ENCODE measurements at places on chromosomes 12 and 14.

- DNase-seq: no peak
Measured at GRCh38 chr12:25906651-25907340, 51.7 kb upstream of the RASSF8 start.

DNA sequence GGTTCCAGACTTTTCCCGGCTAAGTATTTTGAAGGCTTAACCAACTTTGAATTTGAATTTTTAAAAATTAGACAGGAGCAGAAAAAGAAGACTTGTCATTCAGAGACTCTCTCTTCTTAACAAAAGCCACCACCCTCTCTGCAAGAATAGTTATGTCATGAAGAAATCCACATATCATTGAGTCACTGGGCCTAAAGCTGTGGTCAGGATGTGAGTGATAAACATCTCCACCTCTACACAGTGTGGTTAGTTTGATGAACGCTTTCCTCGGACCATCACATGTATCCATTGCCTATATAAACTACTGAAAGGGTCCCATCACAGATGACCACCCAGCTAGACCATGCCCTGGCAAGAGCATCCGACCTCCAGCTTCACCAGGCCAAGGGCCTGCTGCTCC lies 226.1 kb downstream of the KSR2 start:
- DNase-seq: no peak

DNA sequence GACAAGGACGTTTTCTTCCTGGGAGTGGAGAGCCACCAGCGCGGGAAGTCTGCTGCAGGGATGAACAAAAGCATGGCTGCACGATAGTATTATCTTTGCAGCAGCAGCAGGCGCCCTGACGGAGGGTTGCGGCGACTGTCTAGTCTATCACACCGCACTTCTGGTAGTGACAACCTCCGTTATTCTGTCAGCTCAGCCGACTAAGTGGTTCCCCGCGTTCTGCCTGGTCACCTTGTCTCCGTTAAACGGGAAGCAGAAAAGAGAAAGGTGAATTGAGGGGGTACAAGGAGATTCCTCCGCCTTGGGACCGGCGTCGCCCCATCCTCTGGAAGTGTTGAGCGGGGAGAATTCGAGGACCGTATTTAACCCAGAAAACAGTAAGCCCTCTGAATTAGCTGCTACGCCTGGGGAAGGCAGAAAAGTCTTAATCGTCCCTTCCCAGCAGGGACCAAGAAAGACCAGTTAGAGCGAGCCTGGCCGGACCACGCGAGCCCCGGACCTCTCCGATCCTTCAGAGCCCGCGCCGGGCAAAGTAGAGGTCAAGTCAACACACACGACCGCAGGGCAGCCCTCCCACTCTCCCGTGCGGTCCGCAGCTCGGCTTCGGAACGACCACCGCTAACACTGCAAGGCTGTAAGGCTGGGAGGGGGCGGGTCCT lies 536 bp upstream of the DAAM1 start:
- peak; percentile 11 for DNase-seq

GRCh38 chr12:80627782-80628181 lies 79.7 kb upstream of the MYF6 start:
- no peak for DNase-seq

DNA sequence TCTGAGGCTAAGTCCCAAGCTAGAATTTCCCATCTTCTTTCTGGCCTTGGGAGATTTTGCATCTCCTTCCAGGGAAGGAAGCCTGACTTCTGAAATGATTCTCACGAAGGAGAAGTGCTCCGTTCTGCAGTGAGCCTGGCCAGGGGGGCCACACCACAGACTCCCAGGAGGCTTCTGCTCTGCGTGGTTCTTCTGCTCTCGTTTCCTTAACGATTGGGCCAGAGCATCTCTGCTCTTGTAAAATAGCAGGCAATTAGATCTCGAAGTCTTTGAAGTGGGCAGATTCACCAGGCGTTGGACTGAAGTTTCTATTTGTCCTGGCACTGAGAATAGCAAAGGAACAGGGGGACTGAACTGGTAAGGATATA lies 6.7 kb upstream of the BATF start:
- DNase-seq: no peak

- DNase-seq: no peak
Measured at GRCh38 chr12:78865516-78865915, 942 bp downstream of the SYT1 start.

GRCh38 chr14:34554540-34555250 lies 15.2 kb upstream of the EAPP start:
- no peak for DNase-seq

DNA sequence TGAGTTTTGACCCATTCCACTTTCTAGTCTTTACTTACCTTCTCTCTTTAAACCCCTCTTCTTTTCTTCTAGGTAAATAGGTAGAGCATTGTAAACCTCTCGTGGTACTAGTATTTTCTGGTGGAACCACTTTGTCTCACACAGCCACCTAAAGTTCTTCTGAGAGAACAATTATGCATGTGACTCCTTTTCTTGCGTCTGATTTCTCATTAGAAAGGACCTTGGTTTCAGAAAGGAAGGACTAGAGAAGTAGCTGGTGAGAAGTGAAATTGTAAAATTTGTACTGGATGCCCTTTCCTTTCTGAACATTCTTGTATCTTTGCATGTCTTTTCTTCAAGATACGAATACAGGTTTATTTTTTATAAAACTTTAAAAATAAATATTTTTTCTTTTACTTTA lies 99.0 kb downstream of the NUBPL start:
- DNase-seq: no peak

GRCh38 chr14:72618424-72618823 lies 275.5 kb downstream of the DPF3 start:
- no peak for DNase-seq

GRCh38 chr14:59870277-59871165 lies at the start of gene RTN1:
RTN1 (minus strand) TSS chr14:59870776; CDS start chr14:59870630, 146 bp downstream.
- no peak for DNase-seq

DNA sequence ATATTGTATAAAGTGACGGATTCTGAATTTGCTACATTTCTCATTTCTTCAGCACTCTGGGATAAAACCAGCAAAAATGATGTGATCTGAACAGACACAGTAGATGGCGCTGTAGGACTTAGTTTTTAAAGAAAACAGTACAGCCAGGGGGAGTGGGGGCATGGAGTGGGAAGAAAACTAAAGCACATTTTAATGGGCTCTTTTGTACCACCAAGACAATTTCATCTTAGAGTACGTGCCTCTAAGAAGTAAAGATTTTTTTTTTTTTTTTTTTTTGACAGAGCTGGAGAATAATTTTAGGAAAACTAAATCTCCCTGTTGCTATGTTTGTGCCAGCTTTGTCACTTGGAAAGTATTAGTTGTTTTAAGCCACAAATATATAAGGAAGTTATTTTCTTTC lies 124.4 kb downstream of the RAD51B start:
- DNase-seq: peak; percentile 0

DNA sequence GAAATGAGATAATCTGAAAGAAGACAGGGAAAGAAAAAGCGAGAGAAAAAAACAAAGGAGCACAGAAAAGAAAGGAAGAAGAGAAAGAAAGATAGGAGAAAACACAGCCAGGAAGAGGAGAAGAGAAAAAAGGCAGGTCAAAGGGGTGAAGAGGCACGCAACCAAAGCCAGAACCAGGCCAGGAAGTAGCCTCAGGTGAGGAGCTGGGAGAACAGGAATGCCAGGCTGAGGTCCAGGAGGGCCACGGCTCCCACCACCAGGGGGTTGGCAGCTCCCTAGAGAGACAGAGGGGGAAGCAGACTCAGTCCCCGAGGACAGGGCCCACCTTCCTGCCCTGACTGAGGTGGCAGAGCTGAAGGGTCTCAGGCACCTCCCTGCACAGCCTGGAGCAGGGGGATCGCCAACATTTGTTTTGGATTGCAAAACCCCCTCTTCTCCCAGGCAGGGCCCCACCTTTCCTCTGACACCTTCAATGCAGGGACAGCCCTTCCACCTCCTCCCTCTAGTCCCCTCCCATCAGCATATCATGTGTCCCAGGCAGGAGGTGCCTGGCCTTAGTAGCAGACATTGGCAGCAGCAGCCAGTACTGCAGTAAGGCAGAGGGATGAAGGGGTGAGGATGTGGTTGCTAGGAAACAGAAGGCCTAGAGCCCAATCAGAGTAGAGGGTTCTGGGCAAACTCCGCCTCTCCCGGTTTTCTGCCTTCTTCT lies 2.0 kb upstream of the AP1G2 start:
- no peak for DNase-seq

GRCh38 chr12:6277982-6278438 lies 32.5 kb upstream of the PLEKHG6 start:
- peak; percentile 6 for DNase-seq

- DNase-seq: no peak
Measured at GRCh38 chr12:50765095-50765911, 1.4 kb downstream of the ATF1 start.

GRCh38 chr14:36524874-36525745 lies 5.1 kb upstream of the NKX2-1 start:
- DNase-seq: no peak

GRCh38 chr14:97539884-97540283 lies 742.7 kb downstream of the VRK1 start:
- DNase-seq: no peak

DNA sequence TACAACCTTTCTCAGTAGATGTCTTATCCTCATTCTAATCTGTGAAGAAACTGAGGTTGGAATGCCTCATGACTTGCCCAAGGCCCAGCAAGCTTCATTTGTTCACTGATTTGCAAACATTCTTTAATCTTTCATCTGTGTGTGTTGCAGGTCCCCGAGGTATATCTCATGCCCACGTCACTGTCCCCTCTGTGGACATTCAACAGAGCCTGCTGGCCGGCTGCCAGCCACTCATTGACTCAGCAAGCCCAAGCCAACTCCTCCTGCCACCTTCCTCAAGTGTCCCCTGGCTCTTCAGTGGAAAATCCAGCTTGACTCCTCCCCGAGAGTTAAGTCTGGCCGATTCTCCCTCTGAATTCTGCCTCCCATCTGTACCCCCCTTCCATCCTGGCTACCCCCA lies 1.9 kb upstream of the DCAF4 start:
- DNase-seq: no peak

- DNase-seq: no peak
Measured at GRCh38 chr12:22299294-22299912, 35.1 kb downstream of the ST8SIA1 start.

- no peak for DNase-seq
Measured at GRCh38 chr12:40168868-40169267, 55.9 kb upstream of the LRRK2 start.

GRCh38 chr14:21241218-21241819 lies 27.9 kb downstream of the HNRNPC start:
- no peak for DNase-seq

DNA sequence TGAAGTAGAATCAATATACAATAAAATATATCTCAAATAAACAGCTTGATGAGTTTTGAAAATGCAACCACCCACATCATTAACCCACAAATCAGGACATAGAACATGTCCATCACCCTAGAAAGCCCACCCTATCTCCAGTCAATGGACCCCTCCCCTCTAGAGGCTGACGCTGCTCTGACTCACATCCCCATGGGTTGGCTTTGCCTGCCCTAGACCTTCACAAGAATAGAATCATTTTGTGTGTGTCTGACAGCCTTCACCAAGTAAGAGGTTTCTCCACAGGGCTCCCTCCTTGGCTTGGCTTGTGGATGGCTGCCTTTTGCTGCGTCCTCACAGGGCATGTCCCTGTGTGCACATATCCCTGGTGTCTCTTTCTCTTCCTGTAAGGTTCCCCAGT lies 250.2 kb upstream of the RTL1 start:
- DNase-seq: no peak

GRCh38 chr12:67091678-67092077 lies 177.5 kb upstream of the CAND1 start:
- no peak for DNase-seq

DNA sequence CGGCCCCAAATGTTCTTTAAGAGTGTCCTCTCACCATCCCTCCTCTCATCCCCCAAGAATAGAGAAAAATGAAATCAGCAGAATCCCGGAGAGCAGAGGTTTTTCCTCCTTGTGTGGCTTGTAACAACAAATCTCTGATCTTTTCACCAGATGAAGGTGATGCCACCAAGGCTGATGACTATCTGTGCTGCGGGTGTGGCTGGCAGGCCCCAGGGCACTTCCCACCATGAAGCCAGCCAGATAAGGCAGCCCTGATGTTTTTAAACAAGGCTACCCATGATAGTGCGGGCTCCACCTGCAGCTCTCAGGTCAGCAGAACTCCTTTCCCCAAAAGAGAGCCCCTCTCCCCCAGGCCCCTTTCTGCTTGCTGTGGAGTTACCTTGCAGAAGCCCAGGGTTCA lies 58.0 kb upstream of the PARP11 start:
- DNase-seq: no peak

- DNase-seq: no peak
Measured at GRCh38 chr12:2644683-2645405, 149.9 kb upstream of the FKBP4 start.

DNA sequence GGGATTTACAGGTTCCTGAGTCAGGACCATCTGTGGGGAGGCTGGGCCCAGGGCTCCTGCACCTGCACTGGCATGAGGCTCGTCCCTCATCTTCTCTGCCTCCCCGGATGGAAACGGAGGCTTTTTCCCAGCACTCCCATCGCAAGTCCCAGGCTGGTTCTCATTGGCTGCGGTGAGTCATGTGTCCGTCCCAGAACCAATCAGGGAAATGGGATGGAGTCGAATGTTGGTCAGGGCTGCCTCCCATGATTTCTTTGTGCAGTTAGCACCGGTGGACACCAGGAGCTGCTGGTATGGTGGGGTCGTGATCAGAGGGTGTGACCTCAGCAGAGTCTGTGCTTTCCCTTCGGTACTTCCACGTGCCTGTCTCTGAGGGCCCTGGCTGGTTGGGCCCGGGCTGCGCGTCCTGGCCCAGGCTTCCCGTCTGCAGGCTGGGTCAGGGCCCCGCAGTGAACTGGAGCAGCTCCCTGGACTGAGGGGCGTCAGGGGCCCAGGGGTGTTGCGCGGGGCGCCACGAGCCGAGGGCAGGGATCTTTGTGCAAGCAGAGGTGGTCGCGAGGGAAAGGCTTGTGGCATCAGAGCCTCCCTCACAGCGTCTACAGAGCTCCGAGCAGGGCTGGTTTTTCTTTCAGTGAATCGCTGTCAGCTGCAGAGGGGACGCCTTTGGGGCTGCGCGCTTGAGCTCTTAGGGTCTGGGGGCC lies 168.1 kb downstream of the ADGRD1 start:
- DNase-seq: no peak

- DNase-seq: no peak
Measured at GRCh38 chr12:122005252-122005776, 16.4 kb upstream of the BCL7A start.

- DNase-seq: no peak
Measured at GRCh38 chr12:13268581-13268980, 72.1 kb downstream of the EMP1 start.

GRCh38 chr12:13044002-13044905 lies at the start of gene FAM234B:
FAM234B (plus strand) TSS chr12:13044381; CDS start chr12:13044404, 23 bp downstream.
- peak; percentile 48 for DNase-seq

Data from stimulated activated CD8-positive, alpha-beta memory T cell treated with anti-CD3 and anti-CD28 coated beads, Interleukin-4, amount 100 ng/mL, for 4 hours (primary cell).